A172 (cell line): ENCODE measurements at places on chromosomes 6 and 20. TPM values are rescaled to one million over a fixed set of nuclear protein-coding genes. Genes with fewer than 3 reads are reported as not detected.

The MAK gene
- 0.02 TPM in 1 of 2 replicates, not detected in the other for total RNA-seq

The BAK1 gene
- total RNA-seq = 23.1 and 27.1 TPM in 2 replicates

The RAMACL gene
- 0.19 and 1.2 TPM in 2 replicates for total RNA-seq

The ZNF512B gene
- 16.8 and 17.0 TPM in 2 replicates for total RNA-seq

The SAMD5 gene
- 1.8 and 2.7 TPM in 2 replicates for total RNA-seq

The PACRG gene
- not detected in 2 replicates for total RNA-seq

The ID4 gene
- 0.22 and 3.8 TPM in 2 replicates for total RNA-seq

The ADGRF5 gene
- 0.19 TPM in 1 of 2 replicates, not detected in the other for total RNA-seq

The KIAA1755 gene
- 0.57 and 0.69 TPM in 2 replicates for total RNA-seq

The RIPPLY2 gene
- not detected in 2 replicates for total RNA-seq

The NRSN1 gene
- not detected in 2 replicates for total RNA-seq

The TP53TG5 gene
- not detected in 2 replicates for total RNA-seq

DNA sequence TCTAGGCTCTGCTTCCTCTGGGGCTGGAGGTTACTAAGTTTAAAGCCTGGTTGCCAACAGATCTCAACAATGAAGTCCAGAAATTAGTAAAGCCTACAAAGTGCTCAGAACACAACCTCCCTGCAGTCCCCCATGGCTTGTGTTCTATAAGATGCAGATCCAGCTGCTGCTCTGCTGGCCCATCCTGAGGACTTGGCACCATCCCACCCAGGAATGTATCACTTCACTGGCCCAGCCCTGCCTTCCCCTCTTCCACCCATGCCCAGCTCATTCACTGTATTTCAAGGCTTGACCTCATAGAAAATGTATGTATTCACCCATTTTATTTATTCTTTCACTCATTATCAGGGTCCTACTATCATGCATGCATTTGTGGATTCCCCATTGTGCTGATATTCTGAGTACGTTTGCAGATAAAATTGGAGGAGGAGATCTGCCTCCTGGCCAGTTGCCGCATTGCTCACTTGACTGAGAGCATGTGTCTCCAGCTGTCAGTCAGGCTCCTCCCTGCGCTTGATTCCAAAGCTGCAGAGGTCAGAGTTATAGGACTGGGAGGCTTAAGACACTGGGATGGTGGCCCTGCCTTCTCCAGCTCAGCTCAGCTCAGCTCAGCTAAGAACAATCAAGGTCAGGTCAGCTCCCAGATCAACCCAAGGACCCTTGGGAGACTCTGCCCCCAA lies 104.8 kb downstream of the MAFB start:
- no peak for DNase-seq

GRCh38 chr6:143135325-143135724 lies 74.6 kb downstream of the AIG1 start:
- DNase-seq = no peak

DNA sequence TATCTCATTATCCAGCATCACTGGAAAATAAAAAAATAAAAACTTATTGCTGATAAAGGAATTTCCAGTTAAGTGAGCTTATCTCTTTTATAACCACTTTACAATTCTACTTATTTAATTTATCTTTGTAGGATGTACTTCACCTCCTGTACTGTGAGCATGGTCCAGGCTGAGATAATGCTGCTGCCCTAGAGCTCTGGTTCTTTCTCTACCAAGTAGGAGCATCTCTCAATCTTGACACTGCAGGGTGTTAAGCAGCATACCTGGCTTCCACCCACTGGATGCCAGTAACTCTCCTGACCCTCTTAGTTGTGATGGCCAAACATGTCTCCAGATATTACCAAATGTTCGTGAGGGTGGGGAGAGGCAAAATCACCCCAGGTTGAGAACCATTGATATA lies 454.5 kb downstream of the ADGRB3 start:
- DNase-seq = no peak

GRCh38 chr6:154805288-154805911 lies 72.2 kb downstream of the SCAF8 start:
- peak; percentile 10 for DNase-seq

- DNase-seq = no peak
Measured at GRCh38 chr6:142947714-142948480, 2.9 kb upstream of the HIVEP2 start.

- peak; percentile 51 for DNase-seq
Measured at GRCh38 chr6:42898891-42899361, 16.9 kb upstream of the PTCRA start.

DNA sequence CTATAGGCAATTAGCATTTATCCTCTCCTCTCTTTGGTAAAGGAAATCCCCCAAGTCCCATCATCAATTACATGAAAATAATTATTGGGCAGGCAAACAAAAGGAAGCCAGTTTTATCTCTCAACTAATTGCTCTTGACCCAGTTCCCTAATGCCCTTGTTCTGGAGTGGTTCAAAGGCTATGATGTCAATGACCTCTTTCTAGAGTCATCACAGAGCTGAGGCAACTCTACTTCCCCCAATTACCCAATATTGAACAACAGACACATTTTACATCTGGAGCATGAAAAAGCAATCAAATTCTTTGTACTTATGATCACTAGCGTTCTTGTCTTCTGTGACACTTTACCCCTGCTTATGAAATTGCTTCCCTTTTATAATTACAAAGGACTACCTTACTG lies 43.5 kb downstream of the NT5E start:
- no peak for DNase-seq

- DNase-seq = peak; percentile 48
Measured at GRCh38 chr20:967796-968742, 34.0 kb downstream of the RSPO4 start.

GRCh38 chr6:2639896-2640295 lies 110.8 kb downstream of the MYLK4 start:
- no peak for DNase-seq

DNA sequence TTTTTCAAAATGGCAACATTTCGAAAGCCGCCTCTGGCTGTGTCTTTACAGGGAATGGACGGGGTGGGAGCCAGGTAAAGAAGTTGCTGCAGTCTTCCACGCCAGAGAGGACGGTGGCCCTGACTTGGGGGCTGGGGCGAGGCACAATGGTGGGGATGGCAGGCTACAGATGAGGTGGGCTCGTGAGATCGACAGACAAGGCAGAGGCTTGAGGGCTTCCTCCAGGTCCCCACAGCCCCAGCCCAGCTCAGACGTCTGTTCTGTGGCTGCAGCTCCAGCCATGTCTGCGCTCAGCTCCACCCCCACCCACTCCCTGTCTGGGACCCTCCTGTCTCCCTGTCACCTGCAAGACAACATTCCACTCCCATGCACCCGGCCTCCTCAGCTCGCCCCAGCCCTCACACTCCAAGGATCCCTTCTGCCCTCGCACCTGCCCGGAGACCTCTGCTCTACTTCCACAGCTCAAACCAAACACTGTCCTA lies 7.4 kb upstream of the C20orf144 start:
- no peak for DNase-seq

DNA sequence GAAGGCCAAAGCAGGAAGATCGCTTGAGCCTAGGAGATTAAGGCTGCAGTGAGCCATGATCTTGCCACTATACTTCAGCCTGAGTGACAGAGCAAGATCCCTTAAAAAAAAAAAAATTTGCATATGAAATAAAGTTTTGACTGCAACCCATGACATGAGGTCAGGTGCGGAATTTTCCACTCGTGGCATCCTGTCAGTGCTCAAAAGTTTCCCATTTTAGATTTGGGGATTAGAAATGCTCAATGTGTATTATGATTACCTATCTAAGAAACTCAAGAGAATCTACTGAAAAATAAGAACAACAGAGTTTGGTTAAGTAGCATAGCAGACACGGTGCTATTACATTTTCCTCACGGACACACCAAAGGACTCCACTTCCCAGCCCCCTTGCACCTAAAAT lies 11.7 kb downstream of the SLC23A2 start:
- DNase-seq = no peak

- no peak for DNase-seq
Measured at GRCh38 chr6:161963634-161964234, 689.9 kb upstream of the AGPAT4 start.

GRCh38 chr6:151269321-151269995 lies 29.7 kb downstream of the AKAP12 start:
- no peak for DNase-seq

DNA sequence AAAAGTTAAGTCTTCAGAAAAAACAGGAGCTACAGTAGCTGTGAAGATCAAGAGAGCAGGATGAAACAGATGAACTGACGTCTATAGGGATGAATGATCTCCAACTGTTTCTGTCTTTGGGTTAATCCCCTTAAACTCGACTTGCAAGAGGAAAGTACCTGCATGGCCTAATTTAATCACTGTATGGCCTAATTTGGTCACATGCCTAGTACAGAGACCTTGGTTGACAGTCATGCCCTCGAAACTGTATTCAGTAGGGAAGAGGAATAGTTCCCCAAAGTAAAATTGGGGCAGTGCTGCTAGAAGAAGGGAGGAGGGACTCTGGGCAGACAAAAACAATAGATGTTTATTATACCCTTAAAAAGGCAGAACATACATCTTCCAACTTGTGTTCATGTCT lies 10.0 kb upstream of the SMAP1 start:
- no peak for DNase-seq

GRCh38 chr20:47741669-47742608 lies 43.3 kb downstream of the SULF2 start:
- no peak for DNase-seq

DNA sequence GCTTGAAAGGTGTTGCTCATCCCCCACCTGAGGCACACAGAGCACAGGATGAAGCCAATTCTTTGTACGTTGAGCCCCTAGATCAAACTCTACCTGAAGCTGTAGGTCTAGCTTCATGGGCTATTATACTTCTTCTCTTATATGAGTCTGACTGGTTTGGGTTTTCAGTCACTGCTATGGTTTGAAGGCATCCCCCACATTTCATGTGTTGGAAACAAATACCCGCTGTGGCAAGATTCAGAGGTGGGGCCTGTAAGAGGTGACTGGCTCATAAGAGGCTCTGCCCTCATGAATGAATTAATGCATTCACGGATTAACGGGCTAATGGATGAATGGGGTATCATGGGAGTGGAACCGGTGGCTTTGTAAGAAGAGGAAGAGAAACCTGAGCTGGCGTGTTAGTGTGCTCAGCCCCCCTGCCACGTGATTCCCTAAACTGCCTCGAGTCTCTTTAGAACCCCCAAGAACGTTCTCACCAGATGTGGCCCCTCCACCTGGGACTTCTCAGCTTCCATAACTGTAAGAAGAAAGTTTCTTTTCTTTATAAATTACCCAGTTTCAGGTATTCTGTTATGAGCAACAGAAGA lies 39.2 kb downstream of the PREX1 start:
- DNase-seq = no peak

DNA sequence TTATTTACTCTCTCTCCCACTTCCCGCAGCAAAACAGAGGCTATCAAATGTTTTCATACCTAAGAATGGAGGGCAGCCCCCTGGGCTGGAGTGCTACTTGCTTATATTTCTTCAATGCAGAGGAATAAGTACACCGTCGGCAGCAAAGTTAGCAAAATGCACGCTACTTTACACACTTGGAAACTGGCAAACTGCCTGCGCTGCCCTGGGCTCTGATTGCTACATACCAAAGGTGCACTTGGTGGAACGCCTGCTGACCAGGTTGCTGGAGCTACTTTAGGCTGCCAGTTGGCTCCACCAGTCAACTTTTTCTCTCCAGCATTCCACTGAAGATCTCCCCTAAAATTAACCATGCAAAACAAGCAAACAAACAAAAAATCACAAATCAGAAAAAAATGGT lies 62.4 kb downstream of the PRSS35 start:
- no peak for DNase-seq

GRCh38 chr20:17887331-17888030 lies 81.1 kb downstream of the SNX5 start:
- DNase-seq = no peak

DNA sequence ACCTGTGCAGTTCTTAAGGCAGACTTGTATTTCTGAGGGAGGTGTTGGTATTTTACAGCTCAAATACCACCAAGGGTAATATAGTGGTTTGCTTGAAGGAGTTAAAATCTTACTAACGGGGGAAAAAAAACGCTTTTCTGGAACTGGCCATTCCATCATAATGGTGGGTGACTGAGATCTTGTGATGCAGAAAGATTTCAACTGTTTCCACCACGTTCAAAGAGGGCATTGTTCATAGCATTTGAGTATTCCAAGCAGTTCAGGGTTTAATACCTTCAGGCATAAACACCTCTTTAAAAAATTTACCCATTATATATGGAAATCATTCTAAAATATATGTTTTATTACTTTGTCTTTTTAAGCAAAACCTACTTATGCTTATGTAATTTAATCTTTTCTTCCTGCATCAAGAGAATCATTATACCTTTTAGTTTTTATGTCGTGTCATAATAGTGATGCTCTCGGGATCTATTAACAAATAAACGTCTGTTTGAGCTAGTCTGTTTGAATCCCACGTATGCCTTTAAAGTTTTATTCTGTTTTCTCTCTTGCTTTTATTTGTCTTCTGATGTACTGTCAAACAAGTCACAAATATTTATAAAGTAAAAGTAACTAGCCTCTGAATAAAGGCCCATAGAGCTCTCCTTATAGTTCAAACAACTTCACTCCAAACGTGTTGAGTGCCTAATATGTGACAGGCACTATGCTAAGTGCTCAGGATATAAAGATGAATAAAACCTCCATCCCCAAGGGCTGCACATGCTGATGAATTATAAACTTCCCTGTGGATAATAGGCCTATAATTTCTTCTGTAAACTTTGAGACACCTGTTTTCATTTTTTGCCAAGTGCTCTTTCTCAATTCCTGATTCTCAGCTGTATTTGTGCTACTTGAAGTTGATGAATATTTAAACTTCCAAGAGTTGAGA lies 298.8 kb upstream of the FERMT1 start:
- no peak for DNase-seq

DNA sequence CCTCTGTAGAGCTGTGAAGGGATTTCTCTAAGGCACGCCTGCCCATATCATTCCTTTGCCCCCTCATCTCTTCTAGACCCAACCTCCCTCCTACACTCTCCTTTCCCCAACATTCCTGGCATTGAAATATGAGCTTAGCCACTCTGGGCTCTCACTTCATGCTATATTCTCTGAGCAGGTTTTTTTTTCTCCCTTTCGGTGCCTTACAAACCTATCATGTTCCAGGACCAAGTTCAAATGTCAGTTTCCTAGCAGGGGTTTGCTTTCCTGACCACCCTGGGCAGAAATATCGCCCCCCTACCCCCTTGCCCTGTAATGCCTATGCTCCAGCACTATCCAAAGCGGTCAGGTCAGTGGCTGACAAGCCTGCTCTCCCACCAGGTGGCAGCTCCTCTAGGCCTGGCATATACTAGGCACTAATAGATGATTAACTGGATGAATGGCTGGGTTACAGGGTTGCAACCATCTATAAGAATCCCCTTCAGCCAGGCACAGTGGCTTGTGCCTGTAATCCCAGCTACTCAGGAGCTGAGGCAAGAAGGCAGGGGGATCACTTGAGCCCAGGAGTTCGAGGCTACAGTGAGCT lies 25.7 kb upstream of the AAR2 start:
- DNase-seq = no peak

DNA sequence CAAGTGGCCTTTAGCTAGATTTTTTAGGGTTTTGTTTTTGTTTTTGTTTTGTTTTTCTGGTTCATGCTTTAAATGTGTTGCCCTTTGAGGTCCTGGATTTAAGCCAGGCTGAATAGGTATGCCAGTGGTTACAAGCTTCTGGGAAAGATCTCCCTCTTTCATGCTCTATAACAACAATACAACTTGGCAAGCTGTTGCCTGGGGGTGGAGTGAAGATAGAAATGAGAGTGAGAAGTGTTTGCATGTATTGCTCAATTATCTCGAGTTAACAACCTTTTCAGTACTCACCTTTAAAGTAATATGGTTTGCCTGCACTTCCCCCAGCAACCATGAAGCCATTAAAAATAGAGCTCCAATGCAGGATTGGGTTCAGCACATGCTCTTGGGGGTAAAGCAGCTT lies 19.2 kb upstream of the HAO1 start:
- no peak for DNase-seq

GRCh38 chr20:56285496-56285895 lies 37.0 kb downstream of the MC3R start:
- DNase-seq = no peak
